ENCODE measurements at places on chromosomes 13 and 19.

GRCh38 chr19:51704626-51705025 lies 11.5 kb downstream of the SPACA6 start:
- DNase-seq = no peak

- no peak for DNase-seq
These were observed 467 bp downstream of the LAMP1 start for GRCh38 chr13:113297370-113298042.

DNA sequence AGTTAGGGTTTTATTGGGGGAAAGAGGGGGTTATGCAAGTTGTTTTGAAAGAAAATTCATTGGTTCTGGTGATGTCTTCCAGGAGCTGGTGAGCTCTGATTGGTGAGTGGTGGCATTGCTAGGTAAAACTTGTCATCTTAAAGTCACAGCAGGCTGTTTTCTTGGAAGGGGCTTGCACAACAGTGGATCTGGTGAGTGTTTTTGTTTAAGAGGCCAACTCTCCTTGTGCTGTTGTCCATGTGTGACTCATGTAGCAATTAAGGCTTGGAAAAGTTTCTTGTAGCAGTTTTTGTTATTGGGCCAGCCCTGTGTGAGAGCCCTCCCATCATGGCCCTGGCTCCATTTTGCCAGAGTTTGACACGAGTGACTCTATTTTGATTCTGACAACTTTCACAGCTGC lies 109.4 kb downstream of the RFC3 start:
- no peak for DNase-seq

DNA sequence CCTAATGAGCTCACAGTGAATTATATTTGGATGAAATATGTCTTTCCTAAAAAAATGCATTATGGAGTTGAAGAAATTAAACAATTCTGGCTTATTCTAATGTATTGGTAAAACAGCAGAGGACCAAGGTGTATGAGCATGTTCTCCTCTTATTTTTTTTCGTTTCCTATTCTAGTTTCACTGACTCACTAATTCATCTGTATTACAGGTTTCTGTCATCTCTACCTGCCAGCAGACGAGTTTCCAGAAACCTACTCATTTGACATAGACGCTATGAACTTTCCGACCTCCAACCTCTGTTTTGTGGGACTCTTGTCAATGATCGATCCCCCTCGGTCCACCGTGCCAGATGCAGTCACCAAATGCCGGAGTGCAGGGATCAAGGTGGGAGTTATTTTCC lies 20.3 kb downstream of the ATP12A start:
- no peak for DNase-seq

DNA sequence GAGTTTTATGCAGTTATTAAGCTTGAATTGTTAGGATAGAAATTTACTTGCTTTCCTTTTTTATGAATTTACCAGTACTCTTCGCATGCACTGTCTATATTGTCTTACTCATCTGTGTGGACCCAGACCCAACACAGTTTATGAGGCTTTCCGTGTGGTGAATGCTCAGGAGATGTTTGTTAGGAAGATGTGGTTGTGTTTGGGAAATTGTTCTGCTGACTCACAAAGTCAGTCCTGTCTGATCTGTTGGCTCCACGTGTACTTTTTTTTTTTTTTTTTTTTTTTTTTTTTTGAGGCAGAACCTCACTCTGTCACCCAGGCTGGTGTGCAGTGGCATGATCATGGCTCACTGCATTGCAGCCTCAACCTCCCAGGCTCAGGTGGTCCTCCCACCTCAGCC lies 532.5 kb downstream of the LMO7 start:
- no peak for DNase-seq

GRCh38 chr13:19981685-19982238 lies 23.2 kb downstream of the ZMYM2 start:
- no peak for DNase-seq

DNA sequence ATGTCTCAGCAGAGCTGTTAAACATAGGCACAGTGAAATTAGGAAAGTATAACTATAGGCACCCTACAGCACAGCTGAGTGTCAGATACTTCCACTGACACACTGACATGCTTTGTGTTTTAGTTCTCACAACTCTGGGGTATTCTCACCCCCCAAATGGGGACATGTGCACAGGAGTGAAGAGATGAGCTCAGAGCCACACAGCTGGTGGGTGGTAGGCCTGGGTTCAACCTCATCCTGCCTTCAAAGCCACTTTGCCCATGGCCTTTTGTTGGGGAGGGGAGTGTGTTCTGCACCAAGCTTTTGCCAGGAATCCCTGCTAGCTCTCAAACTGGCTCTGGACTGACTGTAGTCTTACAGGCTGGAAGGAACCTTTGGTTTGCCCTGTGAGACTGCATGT lies 1.7 kb upstream of the SLC35E1 start:
- no peak for DNase-seq

DNA sequence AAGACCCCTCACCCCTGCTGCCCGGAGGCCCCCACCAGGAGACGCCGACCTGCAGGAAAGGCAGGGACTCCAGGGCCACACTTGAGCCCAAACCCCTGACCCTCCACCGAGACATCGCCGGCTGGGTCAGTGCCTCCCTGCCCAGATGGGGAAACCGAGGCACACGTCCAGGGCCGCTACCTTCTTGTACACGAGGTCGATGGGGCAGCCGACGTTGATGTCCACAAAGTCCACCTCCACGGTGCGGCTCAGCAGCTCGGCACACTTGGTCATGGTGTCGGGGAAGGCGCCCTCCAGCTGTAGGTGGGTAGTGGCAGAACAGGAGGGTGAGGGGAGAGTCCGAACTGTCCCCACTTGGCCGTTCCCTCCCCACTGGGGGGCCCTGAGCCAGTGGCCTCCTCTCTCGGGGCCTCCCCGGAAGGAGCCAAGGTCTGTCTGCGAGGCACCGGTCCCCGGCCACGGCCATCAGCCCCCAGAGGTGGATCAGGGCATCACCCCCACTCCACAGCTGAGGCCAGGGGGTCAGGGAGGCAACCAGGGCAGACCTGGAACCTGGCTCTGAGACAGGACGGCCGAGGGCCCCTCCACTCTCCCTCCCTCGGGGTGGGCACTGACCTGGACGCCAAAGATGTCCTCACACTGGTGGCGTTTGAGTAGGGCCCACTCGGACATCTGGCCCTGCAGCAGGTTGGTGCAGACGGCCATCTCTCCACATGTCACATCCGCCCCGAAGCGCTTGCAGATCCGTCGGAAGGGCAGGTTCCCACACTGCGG lies 3.0 kb upstream of the PRR22 start:
- no peak for DNase-seq

GRCh38 chr19:38543807-38544568 lies 73.8 kb downstream of the MAP4K1 start:
- DNase-seq = peak; percentile 61

GRCh38 chr19:40147693-40148347 lies 43.4 kb upstream of the MAP3K10 start:
- no peak for DNase-seq

DNA sequence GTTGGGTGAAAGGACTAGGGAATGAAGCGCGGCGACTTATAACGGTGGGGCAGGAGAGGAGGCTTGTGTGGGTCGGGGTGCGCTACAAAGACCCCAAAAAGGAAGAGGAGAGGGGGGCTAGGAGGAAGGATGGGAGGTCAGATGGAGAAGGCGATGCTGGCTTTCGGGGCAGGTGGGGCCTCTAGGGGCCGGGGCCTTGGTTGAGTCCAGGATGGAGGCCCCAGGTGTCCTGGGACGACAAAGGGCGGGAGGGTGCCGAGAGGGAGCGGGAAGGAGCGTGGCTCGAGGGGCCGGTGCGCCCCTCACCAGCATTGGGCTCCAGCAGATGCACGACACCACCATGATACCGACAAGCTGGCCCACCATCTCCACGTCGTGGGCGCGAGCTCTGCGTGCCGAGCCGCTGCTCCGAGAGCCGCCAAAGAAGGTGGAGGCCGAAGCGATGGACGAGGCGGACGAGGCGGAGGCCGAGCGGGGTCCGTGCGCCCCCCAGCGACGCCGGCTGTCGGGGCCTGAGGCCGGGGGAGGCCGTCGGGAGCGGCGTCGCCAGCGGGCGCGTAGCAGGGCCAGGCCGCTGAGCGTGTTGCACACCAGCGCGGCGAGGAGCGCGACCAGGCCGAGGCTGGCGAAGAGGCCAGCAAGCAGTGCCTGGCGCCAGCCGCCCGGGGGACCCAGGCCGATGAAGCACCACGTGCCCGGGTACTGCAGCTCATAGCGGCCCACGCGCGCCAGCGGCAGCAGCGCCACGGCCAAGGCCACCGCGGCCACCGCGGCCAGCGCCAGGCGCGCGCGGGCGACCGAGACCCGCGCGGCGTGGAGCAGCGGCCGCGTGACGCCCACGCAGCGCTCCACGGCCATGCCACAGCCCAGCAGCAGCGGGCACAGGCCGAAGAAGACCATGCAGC lies 1.8 kb downstream of the PTGER1 start:
- DNase-seq = no peak

Data from midbrain (tissue), 1 donor.